ENCODE measurements at places on chromosomes 11 and 22. TPM values are rescaled to one million over a fixed set of nuclear protein-coding genes. Genes with fewer than 3 reads are reported as not detected.
A peak's percentile ranks its signal among the peaks of the same experiment; 100 is the strongest.

DNA sequence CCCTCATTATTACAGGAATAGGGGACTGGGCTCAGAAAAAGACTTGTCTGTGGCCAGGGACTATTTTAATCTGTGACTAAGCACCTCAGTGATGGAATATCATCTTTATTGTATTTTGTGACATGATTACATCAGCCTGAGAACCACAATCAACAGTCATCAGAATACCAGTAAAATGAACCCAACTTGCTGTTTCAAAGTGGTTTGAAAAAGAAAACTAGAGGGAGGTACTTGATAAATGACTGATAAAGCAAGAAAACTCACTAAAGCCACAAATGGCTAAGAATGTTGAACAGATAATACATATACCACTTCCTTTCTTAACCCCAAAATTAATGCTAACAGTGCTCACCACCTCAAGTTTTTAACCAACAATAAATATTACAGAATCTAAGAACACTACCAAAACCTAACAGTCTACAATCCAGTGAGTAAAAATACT lies 155.7 kb downstream of the ATG16L2 start:
- DNase-seq = peak; percentile 95

Gene OR52E8
- not detected for total RNA-seq

- DNase-seq = peak; percentile 62
Measured at GRCh38 chr11:57288771-57289579, 35.8 kb downstream of the TNKS1BP1 start.

- DNase-seq = no peak
Measured at GRCh38 chr22:22088658-22089458, 106.3 kb upstream of the TOP3B start.

Gene C11orf97
- total RNA-seq = not detected
